Left lobe of liver (tissue), 2 donors: ENCODE measurements at places on chromosomes 16 and 17. TPM values are rescaled to one million over a fixed set of nuclear protein-coding genes. Genes with fewer than 3 reads are reported as not detected.

DNA sequence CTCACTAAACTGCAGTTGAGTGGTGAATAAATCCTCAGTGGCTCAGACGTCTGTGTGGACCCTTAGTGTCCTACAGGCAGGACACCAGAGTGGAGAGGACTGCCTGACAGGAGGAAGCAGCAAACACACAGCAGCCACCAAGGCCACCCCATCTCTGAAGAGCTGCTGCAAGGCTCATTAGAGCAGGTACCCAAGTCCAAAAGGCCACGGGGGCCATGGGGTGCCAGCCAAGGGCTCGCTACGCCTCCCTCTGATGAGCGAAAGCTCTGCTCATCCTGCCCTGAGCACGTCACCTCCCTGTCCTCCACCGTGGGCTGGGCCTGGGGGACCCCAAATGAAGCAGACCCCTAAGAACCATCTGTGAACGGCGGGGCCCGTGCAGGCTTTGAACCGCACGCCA is 70.1 kb upstream of the DOC2B start:
- peak; percentile 43 for DNase-seq

Gene TLE7
- not detected for total RNA-seq

Gene BCO1
- 0.25 TPM for total RNA-seq

Gene NHERF2
- 334 TPM for total RNA-seq

- DNase-seq: peak; percentile 76
Observed at GRCh38 chr17:70168977-70169708, at the start of gene KCNJ2. Gene KCNJ2, plus strand, starts transcription at chr17:70169532. Its CDS starts 5,508 bp downstream, at chr17:70175040.

- DNase-seq: no peak
Observed at GRCh38 chr16:70018254-70018653, 67.1 kb downstream of the CLEC18A start.

- no peak for DNase-seq
Observed at GRCh38 chr16:82331397-82331796, 161.4 kb upstream of the MPHOSPH6 start.

DNA sequence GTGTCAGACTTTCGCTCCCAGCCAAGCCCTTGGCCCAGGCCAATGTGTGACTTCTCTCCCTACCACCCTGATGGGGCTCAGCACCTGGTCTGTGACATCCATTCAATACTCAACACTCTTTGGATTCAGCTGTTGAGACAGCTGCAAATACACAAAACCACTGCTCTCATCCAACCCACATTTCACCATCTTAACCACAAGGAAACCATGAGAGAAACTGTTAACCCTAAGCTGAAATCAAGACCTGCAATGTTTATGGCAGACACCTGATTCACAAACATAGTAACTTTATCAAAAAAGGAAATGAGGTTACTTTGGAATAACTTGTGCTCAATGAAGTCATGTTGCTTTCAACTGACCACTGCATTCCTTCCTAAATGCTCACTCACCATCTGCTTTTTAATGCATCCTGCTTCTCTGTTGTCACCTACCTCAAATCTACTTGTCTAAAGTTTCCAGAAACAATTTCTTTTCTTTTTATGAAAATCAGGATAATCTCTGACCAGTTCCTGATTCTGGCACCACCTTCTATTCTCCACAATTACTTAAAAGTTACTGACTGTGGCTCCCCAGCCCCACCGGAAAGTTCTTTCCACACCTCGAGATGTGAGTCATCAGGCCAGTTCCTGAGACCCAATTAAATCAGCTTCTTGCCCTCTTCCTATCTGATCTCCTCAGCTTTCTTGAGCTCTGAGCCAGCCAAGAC is 88.2 kb downstream of the NOG start:
- DNase-seq: no peak

DNA sequence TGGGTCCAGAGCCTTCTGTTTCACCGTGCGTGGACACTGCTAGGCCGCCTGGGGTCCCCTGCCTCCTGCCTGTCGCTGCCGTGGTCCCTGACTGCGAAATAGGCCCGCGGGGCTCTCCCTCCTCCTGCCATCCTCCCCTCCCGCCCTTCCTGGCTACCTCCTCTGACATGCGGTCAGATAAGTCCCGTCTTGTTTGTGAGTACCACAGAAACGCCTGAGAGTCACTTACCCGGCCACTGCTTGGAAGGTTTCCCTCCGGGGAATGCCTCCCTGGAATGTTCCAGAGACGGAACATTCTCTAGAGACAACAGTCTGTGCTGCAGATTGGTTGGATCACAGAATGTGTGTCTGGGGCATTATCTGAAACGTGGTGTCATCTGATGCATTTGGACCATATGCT is 22.7 kb downstream of the CIBAR2 start:
- DNase-seq: no peak

GRCh38 chr17:60103957-60104356 is 25.2 kb upstream of the HEATR6 start:
- DNase-seq: no peak

- no peak for DNase-seq
Observed at GRCh38 chr17:29760279-29761039, 137.7 kb upstream of the CORO6 start.

Gene IL17C
- total RNA-seq: not detected

DNA sequence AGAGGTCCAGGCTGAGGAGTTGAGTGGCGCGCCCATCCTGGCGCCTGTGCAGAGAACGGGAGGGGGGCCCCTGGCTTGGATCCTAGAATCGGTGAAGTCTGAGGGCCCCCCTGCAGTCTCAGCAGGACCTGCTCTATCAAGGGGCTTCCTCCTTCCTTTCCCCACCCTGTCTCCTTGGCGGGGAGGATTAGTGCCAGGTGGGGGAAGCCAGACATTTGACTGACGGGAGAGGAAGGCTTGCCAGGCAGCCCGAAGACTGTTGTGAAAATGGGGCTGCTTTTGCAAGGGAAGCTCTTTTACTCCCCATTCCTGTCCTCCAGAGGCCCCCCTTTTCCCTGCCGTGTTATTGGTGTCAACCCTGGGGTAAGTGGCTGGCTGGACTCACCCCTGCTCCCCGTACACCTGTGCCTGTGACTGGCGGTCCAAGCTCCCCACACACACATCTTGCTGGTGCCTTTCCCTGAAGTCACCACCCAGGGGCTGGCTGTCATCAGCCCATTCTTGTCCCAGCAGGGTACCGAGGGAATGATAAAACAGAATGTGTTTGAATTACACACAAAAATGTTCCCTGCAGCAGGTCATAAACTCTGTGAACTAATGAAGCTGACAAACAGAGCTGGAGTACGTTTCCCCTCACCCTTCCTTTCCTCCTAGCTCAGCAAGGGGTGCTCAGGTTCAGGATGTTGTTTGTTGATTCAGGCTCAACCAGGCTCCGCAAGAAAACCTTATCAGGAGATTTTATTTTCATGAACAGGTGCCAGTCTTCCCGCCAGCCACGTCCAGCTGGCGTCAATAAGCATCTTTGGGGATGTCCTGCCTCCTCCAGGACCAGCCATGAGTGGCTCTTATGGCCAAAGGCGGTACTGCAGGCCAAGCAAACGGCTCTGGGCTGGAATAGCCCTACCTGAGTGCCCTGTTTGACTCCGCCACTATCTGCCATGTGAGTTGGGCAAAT is 4.4 kb upstream of the ARMC7 start:
- DNase-seq: no peak

DNA sequence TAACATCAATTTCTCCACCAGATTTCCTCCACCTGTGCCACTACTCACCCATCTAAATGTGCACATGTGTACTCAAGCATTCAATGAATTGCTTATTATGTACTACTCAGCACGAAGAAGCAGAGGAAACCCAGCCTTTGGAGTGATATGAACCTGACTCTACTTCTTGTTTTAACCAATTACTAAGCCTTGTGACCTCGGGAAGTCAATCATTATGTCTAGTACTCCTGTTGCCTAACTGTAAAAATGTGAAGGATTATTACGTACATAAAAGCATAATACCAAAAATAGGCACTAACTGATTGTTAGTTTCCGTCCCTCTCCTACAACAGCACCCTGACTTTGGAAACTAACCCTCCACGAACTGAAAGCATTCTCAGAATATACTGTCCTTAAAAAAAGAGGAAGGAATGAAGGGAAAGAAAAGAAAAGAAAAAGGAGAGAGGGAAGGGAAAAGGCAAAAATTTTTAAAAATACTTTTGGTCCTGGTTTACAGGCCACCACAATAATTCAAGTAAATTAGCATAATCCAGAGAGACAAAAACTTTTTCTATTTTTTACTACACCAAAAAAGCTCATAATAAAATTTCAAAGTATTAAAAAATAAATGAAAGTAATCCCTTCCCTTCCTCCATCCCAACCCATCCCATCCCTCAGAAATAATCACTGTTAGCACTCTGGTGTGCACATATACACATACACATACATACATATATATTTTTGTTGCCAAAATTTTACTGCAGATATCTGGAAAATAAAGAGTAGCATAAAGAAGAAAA is 53.6 kb downstream of the KANSL1 start:
- no peak for DNase-seq

- DNase-seq: no peak
Observed at GRCh38 chr17:73588891-73589290, 55.4 kb downstream of the SDK2 start.

DNA sequence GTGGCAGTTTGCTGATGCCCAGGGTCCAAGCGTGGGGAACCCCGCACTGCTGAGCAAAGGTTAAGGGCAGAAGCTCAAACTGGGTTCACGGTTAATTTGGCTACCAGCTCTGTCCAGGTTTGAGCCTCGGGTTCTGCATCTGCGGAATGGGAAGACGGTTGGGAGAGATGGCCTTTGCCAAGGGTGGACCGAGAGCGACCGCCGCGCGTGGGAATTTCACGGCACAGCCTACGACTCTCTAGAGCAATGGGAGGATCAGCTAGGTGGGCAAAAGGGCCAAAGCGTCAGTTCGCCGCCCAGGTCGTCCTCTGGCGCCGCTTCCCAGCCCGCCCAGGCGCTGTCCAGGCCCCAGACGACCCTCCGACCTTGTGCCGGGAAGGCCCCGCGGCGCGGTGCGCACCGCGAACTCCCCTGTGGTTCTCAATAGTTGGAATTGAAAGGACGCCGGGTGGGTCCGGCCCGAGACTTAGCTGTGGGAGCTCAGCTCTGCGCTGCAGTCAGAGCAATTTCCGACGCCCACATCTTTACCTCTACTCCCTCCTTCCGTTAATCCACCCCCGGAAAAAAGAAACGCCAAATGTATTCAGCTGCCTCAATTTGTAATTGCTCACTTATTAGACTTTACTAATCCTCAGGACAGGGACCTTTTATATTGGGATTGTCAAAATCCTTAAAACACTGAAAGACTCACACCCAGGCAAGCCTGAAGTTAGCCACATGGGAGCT is 2.5 kb upstream of the HS3ST3B1 start:
- DNase-seq: no peak

Gene UMOD
- not detected for total RNA-seq

Gene CRLF3
- 4.2 TPM for total RNA-seq

DNA sequence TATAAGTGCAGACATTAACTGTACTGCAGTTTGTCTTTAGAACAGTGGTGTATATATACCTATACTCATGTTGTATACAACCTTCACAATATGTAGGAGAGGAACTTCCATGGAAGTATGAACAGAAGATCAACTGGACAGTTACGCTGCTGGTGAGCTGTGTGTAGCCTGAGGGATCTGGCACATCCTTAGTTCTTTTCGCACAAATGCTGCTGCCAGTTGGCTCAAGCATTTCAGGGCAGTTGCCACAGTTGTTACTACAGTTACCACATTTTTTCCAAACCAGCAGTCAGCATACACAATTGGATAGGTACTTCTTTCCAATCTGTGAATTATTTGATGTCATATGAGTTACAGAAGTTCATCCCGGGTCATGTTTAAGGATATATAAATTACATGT is 539.6 kb upstream of the HSBP1 start:
- no peak for DNase-seq

Gene NRN1L
- 0.88 TPM for total RNA-seq

- DNase-seq: peak; percentile 70
Observed at GRCh38 chr16:72025404-72026114, 17.0 kb downstream of the DHODH start.

DNA sequence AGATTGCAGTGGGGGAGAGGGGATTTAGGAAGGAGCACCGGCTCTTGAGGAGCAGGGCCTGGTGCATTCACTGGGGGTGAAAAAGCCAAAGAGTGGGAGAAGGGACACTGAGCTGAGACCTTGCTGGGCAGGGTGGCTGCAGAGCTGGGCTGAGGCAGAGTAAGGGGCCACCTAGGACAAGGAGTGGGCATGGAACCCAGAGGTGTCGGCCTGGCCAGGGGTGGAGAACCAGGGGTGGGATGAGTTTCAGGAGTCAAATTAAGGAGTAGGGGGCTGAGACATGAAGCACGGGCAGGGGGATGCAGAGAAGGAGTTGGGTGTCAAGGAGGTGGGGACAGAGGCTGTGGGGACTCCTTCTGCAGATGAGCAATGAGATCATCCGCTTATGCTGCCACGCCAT is 20.1 kb downstream of the DNAH2 start:
- no peak for DNase-seq

Gene HOXB1
- not detected for total RNA-seq

- DNase-seq: no peak
Observed at GRCh38 chr17:76307966-76308338, at the start of gene QRICH2. Gene QRICH2, minus strand, starts transcription at chr17:76308276. Its CDS starts 278 bp downstream, at chr17:76307998.
